ENCODE measurements at places on chromosomes 2 and 18. TPM values are rescaled to one million over a fixed set of nuclear protein-coding genes. Genes with fewer than 3 reads are reported as not detected.
A peak's percentile ranks its signal among the peaks of the same experiment; 100 is the strongest.

Gene ANKRD30BL
- not detected for total RNA-seq

- DNase-seq = no peak
These were observed 828.6 kb upstream of the POU3F3 start for GRCh38 chr2:104025295-104025694.

Gene UGT1A10
- not detected for total RNA-seq

DNA sequence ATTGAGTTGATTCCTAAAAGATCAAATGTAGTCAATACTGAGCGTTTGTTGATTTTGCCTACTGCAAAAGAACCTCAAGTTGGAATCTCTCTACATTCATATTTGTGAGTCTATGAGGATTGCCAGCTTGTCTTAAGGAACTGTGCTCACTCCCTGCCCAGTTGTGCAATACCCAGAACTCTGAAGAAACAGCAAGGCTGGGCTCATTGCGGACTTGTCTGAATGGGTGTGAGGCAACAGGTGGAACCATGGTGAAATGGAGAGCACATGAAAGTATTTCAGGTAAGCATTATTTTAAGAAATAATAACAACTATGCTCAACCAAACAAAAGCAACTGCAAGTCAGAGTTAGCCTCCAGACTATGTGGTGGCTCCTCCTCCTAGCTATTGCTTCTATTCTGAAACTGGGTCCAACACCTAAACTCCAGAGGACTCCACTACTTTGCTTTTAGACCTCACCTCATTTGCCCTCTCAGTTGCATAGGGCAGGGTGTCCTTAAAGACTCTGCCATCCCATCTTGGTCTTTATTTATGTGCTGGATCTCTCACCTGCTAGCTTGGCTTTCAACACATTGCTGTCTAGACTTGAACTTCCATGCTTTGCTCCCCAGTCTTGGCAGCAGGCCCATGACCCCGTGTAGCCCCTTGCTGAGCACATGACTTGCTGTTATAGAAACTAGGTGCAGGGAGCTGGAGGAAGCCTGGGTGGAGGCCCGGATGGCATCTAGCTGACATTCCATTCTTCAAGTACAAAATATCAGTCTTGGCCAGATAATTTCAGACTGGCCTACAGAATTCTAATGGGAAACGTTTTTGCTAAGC lies 94.8 kb upstream of the ARL5A start:
- DNase-seq = no peak

DNA sequence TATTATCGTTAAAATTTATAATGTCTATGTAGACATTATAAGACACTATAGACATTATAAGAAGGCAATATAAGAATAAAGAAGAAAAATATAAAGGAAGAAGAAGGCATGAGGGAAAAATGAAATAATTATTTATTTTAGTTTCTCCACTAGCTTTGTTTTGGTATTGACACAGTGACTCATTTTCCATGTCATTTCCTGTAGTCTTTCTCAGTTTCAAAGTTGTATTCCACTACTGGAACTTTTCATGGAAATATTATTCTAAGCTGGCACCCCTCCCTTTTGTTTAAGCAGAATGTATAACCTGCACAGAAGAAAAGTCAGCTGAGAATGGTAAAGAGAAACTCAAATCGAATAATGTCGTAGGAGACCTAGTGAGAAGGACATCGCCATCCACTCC lies 234.2 kb upstream of the NETO1 start:
- no peak for DNase-seq

- DNase-seq = no peak
These were observed 36.1 kb downstream of the TFCP2L1 start for GRCh38 chr2:121248766-121249343.

DNA sequence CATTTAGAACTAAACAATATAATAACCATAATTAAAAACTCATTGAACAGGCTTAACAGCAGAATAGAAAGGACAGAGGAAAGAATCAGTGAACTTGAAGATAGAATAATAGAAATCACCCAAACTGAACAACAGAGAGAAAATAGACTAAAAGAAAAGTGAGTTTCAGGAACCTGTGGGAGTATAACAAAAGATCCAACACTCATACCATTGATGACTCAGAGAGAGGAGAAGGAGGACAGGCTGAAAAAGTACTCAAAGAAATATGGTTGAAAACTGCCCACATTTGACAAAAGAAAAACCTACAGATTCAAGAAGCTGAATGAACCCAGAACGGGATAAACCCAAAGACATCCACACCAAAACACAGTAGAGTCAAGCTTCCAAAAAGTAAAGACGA lies 54.2 kb upstream of the FMNL2 start:
- DNase-seq = no peak

DNA sequence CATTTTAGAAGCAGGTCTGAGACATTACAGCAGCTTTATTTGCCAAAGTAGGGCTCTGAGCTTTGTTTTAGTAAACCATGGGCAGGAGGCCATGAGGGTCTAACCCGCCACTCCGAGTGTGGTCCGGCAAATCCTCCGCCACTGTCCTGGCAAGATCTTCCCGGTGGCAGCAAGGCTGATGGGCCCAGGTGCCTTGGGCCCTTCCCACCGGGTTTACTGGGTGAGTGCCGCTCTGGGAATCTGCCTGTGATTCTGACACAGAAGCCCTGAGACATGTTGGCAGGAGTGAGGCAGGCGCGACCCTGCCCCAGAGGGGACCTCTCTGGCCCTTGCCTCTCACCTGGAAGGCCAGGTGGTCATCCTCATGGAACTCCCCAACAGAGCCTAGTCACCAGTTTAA lies 29.9 kb downstream of the MTERF4 start:
- no peak for DNase-seq

DNA sequence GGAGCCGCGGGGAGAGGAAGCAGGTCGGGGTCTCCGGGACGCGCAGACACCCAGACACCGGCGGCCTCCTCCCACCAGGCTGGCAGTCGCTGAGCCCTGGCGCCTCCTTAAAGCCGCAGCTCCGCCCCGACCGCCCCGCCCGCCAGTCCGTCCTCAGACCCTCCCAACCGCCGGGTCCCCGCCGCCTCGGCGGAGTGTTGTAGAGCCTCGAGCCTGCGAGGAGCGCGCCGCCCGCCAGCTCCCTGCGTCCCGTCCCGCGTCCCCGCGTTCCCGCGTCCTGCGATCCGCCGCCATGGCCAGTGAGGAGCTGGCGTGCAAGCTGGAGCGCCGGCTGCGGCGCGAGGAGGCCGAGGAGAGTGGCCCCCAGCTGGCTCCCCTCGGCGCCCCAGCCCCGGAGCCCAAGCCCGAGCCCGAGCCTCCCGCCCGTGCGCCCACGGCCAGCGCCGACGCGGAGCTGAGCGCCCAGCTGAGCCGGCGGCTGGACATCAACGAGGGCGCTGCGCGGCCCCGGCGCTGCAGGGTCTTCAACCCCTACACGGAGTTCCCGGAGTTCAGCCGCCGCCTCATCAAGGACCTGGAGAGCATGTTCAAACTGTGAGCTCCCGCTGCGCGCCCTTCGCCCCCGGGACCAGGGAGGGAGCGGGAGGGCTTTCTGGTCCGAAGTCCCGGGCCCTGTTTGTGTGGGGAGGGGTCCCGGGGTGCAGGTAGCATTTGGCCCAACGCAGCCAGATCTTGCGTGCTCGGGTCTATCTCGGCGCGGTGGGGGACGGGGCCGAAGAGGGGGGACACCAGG lies at the start of gene EFHD1:
Gene EFHD1 (plus strand): TSS at position 192 of the 793 bp plus-strand sequence. CDS start 101 bp downstream, at position 293.
- DNase-seq = peak; percentile 12

DNA sequence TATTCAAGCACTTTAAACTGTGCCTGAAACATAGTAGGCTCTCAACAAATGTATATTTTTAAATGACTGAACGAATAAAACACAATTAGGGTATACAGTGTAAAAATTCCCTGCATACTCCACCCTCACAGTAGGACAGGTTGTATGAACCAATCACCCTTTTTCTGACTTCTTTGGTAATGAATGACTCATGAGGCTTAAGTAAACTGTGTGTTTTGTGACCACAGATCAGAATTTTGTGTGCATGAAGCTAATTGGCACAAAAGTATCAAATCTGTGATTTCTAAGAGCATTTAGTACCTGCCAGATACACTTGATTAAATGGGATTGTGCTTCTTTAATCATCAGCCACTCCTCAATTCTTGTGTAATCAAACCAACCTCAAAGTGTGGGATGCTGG lies 109.9 kb upstream of the MAP4K3 start:
- no peak for DNase-seq

GRCh38 chr18:36504928-36505327 lies 207.4 kb downstream of the FHOD3 start:
- DNase-seq = no peak

- DNase-seq = no peak
These were observed 40.5 kb downstream of the RBKS start for GRCh38 chr2:27849558-27850205.

Gene SERPINB10
- not detected for total RNA-seq

Gene COBLL1
- 1.4 TPM for total RNA-seq

GRCh38 chr2:30270166-30270565 lies 38.8 kb downstream of the LBH start:
- no peak for DNase-seq

- DNase-seq = no peak
These were observed 65.5 kb downstream of the MOGAT1 start for GRCh38 chr2:222736924-222737323.

- peak; percentile 67 for DNase-seq
These were observed 6.5 kb downstream of the NCAPH start for GRCh38 chr2:96342085-96342484.

DNA sequence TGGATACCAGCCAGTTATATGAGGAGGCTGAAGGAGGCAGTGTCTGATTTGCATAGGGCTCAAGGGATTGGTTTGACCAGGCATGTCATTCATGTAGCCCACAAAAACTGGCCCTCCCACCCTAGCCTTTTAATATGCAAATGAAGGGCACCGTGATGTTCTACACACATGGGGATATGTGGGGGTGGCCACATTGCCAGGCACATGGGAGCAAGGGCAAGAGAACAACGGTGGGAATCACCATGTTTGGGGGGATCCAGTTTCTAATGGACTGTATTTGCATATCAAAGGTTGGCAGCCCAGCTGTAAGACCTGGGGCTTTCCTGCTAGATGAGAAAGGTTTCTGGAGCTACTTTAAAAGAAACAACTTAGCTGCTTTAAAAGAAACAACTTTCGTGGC lies 65.1 kb upstream of the SLC25A52 start:
- DNase-seq = no peak

Gene ACOXL
- total RNA-seq = not detected

DNA sequence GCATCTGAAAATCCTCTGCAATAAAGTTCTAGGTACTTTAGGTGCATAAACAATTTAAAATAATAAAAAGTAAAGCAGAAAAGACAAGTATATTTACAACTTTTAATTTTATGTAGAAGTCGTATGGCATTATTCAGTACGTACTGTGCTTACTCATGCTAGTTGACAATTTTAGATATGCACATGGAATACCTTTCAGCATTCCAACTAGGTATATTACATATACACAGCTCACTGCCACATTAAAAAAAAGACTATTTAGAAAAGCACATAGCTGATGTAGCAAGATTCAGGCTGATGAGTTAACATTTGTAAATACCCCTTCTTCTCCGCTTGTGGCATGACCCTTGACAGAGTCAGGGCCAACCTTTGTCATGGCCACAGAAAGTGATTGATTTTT lies 171.2 kb downstream of the FBXO15 start:
- no peak for DNase-seq

GRCh38 chr2:46921676-46922448 lies 6.3 kb upstream of the MCFD2 start:
- no peak for DNase-seq

DNA sequence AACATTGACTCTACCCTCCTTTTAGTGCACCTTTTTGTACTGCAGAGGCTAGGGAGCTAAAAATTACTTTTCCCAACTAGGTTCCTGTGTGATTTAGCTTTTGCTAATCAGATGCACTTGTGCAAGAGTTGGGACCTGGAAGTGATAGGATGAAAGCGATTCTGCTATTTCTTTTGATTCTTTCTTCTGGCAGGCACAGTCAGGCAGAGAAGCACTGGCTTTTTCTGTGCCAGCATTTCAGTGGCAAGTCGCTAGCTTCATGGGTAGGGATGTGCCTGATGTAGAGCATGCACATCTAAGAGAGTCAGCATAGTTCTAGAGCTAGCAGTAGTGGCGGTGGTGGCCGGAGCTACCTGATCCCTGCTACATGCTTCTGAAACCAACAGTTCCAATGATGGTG lies 89.8 kb downstream of the MDH1 start:
- no peak for DNase-seq

DNA sequence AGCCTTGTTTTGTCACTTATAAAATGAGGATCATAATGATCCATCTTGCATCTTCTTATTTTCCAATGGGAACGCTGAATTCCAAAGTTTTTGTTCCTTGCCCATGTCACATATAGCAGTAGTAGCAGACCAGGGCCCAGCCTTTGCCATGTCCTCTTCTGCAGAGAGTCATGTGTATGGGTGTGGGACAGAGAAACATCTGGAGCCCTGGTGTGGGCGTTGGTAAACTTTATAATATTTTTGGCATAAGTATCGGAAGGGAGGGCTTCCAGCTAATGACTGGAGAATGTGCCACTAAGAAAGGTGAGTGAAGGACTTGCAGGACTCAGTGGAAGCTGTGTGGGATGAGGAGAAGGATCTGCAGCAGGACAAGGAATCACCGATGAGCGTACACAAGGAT lies 157.2 kb downstream of the NCKAP5 start:
- DNase-seq = no peak

Gene POTEE
- 0.08 TPM for total RNA-seq

DNA sequence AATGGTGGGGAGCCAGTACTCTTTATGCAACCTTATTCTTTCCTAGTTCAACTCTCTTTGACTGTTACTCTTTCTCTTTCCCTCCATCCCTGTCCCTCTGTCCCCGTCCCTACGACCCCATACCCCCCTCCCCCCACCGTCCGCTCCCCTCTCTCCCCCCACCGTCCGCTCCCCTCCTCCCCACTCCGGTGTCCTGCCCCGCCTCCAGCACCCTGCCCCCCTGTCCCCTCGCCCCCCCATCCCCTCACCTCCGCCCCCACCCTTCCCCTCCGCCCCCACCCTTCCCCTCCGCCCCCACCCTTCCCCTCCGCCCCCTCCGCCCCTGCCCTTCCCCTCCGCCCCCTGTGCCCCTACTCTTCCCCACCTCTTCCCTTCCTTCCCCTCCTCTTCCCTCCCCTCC lies 128.4 kb downstream of the LPIN1 start:
- no peak for DNase-seq

DNA sequence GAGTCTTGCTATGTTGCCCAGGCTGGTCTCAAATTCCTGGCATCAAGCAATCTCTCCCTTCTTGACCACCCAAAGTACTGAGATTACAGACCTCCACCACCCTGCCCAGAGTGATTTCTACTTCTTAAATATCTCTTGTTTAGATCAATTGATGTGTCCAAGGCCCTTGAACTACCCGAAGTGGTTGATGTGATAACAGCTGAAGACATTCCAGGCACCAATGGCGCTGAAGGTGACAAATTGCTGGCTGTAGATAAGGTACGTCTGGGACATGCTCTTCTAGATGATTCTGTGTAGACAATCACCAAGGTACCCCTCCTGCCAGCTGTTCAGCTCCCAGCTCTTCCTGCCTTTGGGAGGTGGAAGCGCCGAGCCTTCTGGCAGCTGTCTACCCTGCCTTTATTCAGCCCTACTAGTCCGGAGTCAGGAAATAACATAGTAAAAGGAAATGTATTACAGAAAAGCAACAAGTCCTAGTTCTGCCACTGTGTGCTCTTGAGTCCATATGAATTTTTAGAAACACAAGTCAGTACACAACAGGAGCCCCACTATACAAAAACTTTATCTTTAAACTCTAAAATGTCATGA lies 61.3 kb upstream of the BZW1 start:
- DNase-seq = no peak
